ENCODE measurements at places on chromosomes 5 and 9.

- peak; percentile 12 for DNase-seq
Observed at GRCh38 chr5:43482490-43483297, 971 bp downstream of the TMEM267 start.

- no peak for DNase-seq
Observed at GRCh38 chr5:60794691-60795090, 49.4 kb downstream of the ELOVL7 start.

- DNase-seq = no peak
Observed at GRCh38 chr5:90037646-90038045, 371.9 kb downstream of the CETN3 start.

- DNase-seq = no peak
Observed at GRCh38 chr9:116394894-116395698, 241.5 kb downstream of the PAPPA start.

GRCh38 chr9:122119721-122120120 is 26.6 kb upstream of the TTLL11 start:
- DNase-seq = no peak

DNA sequence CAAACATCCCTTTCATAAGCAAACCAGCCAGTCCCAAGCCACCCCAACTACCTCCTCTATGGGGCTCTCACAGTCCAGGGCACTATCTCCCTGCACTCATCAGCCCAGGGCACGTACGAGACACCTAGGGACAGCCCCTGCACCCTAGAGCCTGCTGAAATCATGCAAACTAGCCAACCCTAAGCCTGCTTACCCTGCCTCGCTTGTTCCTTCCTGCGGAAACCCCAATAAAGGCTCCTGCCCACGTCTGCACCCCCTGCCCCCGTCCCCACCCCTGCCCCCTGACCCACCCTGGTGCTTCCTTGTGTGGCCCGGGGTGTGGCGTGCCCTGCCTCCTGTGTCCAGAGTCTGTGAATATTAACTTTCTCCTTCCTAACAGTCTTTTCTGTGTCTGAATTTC is 135.9 kb downstream of the GADD45G start:
- DNase-seq = peak; percentile 45

- no peak for DNase-seq
Observed at GRCh38 chr5:118687100-118687499, 301.2 kb downstream of the DTWD2 start.

DNA sequence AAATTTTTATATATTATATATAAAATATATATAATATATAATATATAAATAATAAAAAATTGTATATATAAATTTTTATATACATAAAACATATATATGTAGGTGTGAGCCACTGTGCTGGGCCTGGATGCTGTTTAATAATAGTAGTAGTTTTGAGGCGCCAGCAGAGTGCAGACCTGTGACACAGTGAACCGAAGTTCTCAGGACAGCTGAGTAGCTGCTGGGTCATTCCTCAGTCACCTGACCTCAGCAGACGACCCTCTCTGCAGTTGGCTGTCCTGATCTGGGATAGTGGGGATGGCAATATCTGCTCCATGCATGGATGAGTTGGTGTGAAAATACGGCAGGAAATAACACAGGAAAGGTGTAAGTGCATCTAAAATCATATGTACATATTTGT is 3.3 kb upstream of the SNX18 start:
- no peak for DNase-seq

DNA sequence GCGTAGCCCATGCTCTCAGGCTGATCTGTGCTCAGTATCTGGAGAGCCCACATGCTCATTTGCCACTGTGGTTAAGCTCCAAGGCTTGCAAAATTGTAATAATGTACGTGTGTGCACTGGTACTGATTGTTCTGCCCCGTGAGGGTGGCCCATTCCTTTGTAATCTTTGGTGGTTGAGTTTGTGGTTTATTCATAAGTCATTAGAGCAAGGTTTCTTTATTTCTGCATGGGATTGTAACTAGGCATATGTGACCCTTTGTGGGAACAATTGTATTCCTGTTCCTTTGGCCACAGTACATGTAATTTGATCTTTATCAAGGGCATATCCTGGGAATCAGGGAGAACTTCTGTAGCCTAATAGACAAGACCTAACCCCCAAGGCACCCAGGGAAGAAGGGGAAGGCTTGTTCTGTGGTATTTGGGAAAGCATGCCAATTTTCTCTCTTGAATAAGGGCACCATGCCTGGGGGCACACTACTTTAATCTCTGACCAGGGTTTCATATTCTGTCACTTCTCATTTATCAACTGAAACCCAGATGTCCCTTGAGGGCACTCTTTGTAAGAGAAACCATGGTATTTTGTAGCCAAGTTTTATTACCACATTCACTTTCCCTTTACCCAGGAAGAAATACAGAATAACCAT is 74.6 kb downstream of the NPR3 start:
- no peak for DNase-seq

DNA sequence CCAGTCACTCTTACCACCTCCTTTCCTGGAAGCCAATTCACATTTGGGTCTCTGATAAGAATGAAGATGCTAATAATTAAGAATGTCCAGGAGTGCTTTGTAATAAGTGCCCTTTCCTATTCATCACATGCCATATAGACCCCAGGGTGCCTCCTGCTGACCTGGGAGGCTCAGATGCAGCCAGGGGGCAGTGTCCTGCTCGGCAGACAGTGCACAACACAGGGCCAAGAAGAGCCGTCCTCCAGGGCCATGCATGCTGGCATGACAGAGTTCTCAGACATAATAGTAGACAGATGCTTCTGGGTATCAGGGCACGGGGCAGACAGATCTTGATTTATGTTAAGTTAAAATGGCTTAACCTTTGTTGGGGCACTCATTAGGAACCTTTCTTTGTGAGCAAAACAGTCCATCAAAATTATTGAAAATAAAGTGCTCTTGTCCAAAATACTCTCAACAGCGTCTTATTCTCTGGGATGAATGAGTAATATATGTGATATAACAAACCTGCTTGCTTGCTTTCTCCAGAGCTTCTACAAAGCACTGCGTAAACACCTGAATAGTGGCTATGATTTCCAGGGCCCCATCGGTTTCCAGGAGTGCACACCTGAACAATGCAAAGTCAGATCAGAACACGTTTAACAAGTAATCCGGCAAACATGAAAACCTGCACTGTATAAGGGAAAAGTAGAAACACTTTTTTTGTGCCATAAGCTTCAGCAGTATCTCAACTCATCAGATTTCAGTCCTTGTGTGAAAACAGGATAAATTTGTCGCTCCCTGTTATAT is 192.7 kb downstream of the FANCC start:
- DNase-seq = no peak

- DNase-seq = no peak
Observed at GRCh38 chr5:125343015-125343414, 596.6 kb upstream of the ZNF608 start.

GRCh38 chr5:127235136-127235535 is 55.5 kb upstream of the MEGF10 start:
- no peak for DNase-seq

GRCh38 chr9:36924757-36925432 is 109.2 kb downstream of the PAX5 start:
- DNase-seq = no peak

- no peak for DNase-seq
Observed at GRCh38 chr5:66362687-66363086, 218.6 kb downstream of the SREK1 start.

DNA sequence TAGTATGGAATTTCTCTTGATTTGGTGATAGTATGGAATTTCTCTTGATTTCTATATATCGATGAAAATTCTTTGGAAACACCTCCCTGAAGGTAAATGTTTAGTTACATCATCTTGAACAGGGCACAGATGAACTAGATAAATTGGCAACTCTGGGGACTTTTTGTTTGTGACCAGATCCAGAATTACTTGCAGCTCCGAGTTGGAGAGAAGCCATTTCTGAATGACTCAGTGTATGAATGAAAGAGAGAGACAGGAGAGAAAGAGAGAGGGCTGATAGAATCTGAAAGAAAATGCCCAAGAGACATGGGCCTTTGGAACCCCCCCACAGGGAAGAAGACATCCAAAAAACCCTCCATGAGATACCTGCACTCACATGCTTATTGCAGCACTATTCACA is 14.1 kb downstream of the TNFSF15 start:
- DNase-seq = no peak

DNA sequence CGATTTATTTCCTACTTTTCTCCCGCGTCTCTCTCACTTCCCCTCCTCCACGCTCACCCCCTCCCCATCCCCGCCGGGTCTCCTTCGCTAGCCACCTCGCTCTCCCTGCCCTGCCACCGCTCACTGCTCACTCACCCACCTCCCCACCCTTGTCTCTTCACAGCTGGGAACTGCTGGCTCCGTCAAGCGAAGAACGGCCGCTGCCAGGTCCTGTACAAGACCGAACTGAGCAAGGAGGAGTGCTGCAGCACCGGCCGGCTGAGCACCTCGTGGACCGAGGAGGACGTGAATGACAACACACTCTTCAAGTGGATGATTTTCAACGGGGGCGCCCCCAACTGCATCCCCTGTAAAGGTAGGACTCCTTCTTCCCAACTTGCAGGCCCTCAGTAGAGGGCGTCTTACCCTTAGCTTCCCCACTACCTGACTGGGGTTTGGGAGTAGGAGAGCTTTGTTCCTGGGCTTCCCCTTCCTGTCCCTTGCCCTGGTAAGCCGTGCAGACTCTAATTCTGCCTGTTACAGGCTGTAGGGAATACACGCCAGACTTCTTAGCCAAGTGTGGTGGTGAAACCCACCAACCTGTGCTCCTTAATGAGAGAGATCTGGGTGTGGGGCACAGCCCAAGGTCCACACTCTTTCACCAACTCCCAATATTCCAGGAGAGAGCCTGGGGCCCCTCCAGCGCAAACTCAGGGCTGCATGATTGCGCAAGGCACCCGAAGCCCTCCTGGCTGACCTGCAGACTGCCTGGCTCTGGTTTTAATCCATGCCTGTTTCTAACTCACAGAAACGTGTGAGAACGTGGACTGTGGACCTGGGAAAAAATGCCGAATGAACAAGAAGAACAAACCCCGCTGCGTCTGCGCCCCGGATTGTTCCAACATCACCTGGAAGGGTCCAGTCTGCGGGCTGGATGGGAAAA is 2.5 kb downstream of the FST start:
- peak; percentile 25 for DNase-seq

- no peak for DNase-seq
Observed at GRCh38 chr9:114958844-114959235, 28.4 kb upstream of the TNFSF8 start.

- no peak for DNase-seq
Observed at GRCh38 chr9:128484686-128485413, 19.7 kb upstream of the GLE1 start.

- DNase-seq = no peak
Observed at GRCh38 chr5:172855597-172856292, 21.7 kb downstream of the ERGIC1 start.

DNA sequence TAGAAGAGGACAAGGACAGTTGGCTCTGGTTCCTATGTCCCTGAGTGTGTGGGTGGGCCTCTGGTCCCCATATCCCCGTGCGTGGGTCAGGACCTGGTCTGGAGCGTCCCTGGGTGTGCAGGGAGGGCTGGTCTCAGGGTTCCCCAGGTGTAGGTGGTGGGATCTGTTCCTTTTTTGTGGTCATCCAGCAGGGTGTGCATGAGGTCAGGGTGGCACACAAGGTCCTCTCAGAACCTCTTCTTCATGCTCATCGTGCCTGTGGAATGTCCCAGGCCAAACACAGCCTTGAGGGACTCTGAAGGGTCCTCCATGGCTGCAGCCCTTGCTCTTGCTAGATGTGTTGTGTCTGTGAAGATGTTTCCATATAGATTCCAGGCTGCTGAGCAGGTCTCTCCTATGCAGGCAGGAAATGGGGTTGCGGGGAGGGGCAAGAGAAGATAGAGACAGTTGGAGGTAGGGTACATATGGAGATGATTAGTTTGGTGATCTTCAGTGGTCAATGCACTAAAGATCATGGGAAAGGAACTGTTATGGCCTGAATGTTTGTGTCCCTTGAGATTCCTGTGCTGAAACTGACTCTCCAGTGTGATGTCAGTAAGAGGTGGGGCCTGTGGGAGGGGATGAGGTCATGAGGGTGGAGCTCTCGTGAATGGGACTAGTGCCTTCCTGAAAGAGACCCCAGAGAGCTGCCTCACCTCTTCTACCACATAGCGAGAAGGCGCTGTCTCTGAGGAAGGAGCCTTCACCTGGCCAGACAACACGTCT is 53.1 kb downstream of the NXNL2 start:
- no peak for DNase-seq

GRCh38 chr9:77927265-77927664 is 104.3 kb downstream of the GNAQ start:
- DNase-seq = no peak

GRCh38 chr5:102666164-102666946 is 88.8 kb upstream of the PAM start:
- DNase-seq = no peak

GRCh38 chr9:4020038-4020754 is 279.7 kb downstream of the GLIS3 start:
- no peak for DNase-seq

DNA sequence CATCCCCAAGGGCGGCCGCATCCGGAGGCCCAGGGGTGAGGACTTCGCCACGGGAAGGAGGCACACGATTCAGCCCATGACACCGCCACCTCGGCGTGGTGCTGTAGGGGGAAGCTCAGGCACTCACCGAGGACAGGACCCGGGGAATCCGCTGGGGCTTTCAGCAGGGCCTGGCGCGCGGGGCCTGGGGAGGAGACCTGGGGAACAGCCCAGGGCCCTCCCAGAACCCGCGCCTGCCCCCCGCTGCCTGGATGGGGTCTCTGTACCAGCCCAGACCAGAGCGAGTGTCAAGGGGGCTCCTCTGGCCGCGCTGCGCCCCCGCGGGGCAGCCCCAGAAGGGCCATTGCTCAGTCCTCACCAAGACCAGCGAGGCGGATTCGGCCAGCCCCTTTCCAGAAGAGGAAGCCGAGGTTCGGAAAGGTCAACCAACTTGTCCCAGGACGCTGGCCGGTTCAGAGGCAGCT is 12.8 kb downstream of the COL23A1 start:
- no peak for DNase-seq

DNA sequence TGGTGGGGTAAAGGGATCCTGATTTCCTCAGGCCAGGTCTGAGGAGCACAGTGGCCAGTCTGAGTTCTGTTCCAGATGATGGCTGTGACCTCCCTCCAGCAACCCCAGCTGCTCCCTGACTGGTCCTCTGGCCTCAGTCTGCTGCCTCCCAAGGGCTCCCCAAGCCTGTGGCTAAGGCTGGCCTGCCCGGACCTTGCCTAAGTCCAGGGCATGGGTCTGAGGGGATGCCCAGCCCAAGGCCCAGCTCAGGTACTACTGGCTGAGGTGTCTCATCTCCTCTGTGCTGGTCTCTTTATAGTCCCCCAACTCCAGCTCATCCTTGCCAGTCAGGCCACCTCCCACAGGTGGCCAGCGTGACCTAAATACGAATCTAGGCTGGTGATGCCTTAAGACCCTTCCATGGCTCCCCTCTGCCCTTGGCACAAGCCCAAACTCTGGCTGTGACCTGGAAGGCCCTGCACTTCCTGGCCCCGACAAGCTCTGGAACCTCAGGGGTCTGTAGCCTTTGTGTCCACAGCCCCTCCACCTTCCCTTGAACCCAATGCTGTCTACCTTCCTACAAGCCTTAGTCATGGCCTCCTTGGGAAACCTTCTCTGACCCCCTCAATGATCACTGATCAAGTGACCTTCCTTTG is 9.8 kb downstream of the KIF12 start:
- DNase-seq = no peak

GRCh38 chr9:3370715-3371114 is 155.1 kb downstream of the RFX3 start:
- DNase-seq = no peak
